CD4-positive, alpha-beta T cell treated with Interleukin-15 for 1 hour (primary cell): ENCODE measurements at places on chromosomes 2 and 18.

DNA sequence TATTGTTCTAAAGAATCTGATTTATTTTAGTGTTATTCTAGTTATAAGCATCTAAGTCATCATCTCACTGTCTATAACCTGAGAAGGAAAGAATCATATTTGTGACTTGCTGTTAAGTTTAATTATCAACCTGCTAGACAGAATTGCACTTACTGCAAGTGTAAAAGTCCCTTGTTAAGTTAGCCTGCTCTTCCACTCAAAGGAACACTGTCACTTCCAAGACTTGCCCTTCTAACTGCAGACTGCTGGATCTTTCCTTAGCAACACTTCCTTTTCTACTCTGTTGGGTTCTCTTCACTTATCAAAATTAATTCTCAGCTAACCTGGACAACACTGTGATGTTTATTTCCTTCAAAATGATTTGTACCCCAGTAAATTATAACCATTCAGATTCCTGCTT lies 323.2 kb upstream of the TFPI start:
- no peak for DNase-seq

DNA sequence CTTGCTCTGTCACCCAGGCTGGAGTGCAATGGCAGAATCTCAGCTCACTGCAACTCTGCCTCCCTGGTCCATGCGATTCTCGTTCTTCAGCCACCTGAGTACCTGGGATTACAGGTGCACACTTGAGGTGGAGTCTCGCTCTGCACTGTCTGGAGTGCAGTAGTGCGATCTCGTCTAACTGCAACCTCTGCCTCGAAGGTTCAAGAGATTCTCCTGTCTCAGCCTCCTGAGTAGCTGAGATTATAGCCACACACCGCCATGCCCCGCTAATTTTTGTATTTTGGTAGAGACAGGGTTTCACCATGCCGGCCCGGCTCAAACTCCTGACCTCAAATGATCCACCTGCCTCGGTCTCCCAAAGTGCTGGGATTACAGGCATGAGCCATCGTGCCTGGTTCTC lies 83.3 kb downstream of the CCBE1 start:
- no peak for DNase-seq

DNA sequence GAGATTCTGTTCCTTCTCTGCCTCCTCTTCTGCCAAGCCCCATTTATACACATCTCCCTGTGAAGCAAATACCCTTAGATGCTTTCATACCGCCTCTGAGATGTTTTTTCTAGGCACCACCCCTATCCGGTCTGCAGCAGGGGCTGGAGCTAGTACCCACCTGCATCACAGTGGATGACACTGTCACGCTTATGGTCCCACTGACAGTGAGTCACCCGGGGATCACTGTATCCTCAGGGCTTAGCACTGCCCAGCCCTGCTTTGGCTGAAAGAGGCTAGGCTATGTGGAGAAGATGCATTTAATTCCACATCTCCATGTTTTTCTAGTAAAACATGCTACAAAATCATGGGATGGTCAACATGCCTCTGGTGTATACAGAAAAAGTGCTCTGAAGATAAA lies 9.9 kb downstream of the FABP1 start:
- DNase-seq, result no peak

- DNase-seq, result no peak
Measured at GRCh38 chr2:143635302-143635701, 506.1 kb downstream of the ARHGAP15 start.

DNA sequence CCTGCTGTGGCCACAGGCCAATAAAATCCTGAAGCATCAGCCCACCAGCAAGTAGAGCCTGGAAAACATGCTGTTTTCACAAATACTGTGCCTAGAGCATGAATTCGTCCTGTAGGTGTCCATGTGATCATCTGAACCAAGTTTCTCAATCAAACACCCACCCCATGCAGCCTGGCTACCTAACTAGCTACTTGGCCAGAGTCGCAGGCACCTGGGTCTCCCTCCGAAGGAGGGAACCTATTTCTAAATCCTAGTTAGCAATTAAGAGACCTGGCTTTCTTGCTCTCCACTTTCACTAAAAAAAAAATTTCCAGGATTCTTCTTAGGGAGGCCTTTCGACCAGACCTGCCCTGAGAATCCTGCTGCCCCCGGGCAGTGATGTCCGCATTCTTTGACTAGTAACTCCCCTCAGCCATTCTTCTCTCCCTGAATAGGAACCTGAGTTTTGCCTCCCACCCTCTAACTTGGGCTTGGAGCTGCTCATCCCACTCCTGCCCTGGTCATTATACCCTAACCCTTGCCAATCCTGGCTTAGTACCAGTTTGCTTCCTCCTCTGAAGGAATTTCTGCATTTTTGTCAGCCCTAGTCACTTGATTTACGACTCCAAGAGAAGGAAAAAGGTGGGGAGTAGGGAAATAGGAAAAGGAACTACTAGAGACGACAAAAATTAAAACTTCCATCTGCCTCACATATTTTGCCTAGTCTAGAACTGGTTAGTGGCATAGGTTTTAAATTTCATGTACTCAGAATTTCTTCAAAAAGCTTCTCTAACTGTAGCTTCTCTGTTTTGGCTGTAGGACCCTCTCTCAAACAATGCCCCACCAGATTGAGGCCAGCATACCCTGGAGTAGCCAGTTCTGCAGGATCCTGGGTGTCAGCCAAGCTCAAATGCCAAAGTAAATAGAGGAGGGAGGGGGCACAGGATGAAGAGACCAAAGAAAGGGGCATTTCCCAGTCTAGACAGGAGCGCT lies 25.4 kb upstream of the TANK start:
- DNase-seq, result no peak

GRCh38 chr2:96549967-96550786 lies 13.6 kb downstream of the ARID5A start:
- DNase-seq, result peak; percentile 15

GRCh38 chr2:95353055-95353575 lies 49.4 kb upstream of the FAHD2A start:
- DNase-seq, result no peak

- DNase-seq, result no peak
Measured at GRCh38 chr2:223880796-223881195, 43.4 kb upstream of the AP1S3 start.

GRCh38 chr2:220743203-220743602 lies 828.9 kb downstream of the EPHA4 start:
- DNase-seq, result no peak

- DNase-seq, result no peak
Measured at GRCh38 chr2:4188561-4188960, 485.2 kb downstream of the DCDC2C start.

DNA sequence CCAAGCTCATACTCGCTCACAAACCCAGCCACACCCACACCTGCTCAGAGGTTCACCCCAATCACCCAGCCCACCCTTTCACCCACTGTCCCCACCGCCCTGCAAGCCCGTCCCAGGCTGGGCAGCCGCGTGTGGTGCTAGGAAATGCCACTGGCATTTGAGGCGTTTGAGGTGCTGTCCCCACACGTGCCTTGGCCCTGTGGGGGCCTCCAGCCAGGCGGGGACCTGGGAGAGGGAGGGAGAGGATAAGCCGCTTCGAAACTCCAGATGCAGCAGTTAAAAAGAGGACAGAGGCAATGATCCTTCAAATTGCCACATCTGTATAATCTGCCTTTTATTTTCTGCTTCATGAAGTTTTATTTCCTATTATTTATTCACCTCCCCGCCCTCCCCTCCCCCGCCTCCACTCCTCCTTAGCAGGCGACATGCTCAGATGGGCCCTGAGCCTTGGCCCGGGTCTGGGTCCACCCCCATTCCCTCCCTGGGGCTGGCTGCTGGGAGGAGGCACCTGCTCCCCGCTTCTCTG lies 35.9 kb downstream of the PSD4 start:
- no peak for DNase-seq

GRCh38 chr2:128145651-128146050 lies 54.7 kb downstream of the UGGT1 start:
- no peak for DNase-seq

DNA sequence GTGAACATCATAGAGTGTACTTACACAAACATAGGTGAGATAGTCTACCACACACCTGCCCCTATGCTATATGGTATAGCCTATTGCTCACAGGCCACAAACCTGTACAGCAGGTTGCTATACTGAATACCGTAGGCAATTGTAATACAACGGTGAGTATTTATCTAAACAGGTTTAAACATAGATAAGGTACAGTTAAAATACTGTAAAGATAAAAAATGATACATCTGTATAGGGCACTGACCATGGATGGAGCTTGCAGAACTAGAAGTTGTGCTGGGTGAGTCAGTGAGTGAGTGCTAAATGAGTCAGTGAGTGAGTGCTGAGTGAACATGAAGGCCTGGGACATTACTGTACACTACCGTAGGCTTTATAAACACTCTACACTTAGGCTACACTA lies 267.0 kb upstream of the HS6ST1 start:
- no peak for DNase-seq

DNA sequence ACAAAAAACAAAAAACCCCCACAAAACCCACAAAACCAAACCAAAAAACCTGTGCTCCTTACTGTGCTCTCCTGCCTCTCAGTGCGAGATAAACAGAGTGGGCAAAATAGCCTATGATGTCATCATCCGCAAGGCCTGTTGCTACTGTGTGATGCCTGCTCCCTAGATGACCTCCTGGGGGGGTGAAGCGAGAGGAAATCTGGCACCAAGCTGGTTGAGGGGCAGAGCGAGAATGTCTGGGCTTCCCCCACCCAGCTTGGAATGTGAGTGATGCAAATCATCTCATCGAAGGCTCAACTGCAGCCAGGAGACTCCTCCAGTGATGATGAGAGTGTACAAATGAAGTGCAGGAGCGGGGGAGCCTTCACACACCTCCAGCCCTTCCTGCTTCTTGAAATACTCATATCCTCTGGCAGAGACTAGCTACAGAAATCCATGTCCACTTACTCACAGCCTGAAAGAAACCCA lies 57.7 kb upstream of the MAP4K3 start:
- peak; percentile 40 for DNase-seq

GRCh38 chr2:231714639-231715498 lies 6.5 kb downstream of the PTMA start:
- DNase-seq, result peak; percentile 72

- no peak for DNase-seq
Measured at GRCh38 chr2:230583581-230583980, 129.1 kb upstream of the CAB39 start.

DNA sequence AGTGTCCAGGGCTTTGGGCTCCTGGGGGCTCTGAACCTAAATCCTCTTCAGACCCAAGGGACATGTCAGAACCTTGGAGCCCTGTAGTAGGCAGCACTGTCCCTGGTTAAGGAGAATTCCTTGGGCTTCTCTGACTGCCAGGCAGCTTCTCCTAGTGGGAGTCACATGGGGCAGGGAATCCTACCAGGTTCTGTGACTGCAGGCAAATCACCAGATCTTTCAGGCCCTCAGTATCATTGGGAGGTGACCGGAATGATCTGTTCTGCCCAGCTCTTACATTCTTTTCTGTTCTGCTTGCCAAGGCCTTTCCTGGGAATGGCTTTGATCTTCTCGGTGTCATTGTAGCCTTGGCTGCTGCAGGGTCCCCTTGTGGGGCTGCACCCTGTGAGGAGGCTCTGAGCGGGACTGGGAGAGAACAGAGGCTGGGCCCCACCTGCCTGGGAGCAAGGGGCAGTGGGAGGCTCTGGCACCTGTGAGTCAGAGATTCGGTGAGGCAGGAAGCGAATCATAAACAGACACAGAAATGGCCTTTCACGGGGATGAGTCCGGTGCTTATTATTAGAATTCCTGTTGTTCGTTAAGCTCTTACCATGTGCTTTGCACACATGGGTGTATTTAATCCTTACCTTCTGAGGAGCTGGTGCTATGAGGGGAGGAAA lies 14.1 kb downstream of the CEP68 start:
- DNase-seq, result no peak

GRCh38 chr2:69032336-69032735 lies 19.4 kb downstream of the ANTXR1 start:
- no peak for DNase-seq

- DNase-seq, result no peak
Measured at GRCh38 chr2:102013206-102014040, 21.7 kb downstream of the IL1R2 start.

GRCh38 chr2:218301176-218301819 lies 9.0 kb upstream of the TMBIM1 start:
- DNase-seq, result peak; percentile 87

GRCh38 chr2:122011493-122012270 lies 256.2 kb downstream of the TSN start:
- no peak for DNase-seq

DNA sequence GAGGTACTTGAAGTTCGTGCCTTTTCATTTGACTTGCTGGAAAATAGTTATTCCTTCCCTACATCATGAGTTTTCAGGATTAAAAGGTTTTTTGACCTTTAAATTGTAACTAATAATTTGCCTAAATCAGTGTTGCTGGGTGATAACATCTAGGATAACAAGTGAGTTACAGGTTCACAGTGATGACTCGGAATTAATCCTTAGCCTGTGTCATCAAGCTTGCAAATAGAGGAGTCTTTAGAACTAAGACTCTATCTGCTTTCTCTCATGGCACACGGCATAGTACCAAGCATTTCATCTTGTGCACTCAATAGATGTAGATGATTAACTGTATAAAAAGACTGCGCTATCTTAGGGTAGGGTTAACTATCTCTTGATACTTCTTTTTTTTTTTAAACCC lies 79.5 kb downstream of the CAMKMT start:
- no peak for DNase-seq

- DNase-seq, result no peak
Measured at GRCh38 chr2:234556848-234557573, 60.1 kb upstream of the ARL4C start.

DNA sequence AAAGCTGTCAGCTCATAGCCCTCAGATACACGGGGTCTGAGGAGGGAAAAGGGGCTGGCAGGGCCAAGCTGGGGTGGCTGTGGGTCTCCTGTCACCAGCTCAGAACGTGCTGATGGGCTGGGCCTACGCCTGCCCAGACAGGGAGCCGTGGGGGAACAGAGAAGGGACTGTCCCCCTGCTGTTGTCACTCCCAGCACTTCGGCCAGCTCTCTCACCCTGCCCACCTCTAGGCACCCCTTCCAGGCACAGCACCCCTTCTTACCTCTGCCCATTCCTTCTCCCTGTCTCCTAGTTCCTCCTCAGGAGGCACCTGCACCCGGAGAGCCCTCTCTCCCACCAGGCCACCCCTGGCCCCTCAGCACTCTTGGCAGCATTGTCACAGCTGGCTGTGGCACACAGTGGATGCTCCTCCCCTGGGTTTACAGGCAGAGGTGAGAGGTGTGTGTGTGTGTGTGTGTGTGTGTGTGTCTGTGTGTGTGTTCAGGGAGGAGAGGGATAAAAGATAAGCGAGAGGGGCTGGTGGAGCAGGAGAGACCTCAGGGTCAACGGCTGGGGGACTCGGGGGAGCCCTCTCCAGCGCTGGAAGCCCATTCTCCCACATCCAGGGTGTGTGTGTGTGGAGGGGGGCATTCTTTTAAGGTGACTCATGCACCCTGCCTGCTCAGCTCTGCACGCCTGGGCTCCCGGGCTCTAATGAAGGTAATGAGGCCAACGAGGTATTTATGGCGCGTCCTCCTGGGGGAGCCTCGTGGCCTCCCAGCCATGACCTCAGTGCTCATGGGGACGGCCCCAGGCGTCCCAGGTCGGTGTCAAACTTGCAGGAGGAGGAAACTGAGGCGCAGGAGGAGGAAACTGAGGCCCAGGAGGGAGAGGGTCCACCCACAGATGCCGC lies 66.1 kb upstream of the SMAD7 start:
- no peak for DNase-seq

DNA sequence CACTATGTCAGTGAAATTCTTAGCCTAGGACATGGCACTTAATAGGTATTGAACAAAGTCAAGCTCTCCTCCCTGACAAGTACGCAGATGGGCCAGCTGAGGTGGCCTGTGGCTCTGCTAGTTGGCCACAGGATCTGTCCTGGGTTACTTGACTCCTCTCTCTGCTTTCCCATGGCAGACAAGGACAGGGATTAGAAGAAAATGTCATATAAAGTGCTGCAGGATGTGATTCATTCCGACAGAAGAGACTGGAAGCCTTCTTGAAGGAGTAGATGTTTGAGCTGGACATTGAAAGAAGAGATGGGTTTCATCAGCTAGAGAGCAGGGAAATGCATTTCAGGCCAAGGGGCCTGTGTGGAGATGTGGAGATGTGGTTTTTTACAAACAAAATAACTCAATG lies 46.7 kb downstream of the SMAD7 start:
- no peak for DNase-seq
